Cardiac muscle cell (in vitro differentiated cells and primary cell): ENCODE measurements at places on chromosomes 2 and 18. TPM values are rescaled to one million over a fixed set of nuclear protein-coding genes. Genes with fewer than 3 reads are reported as not detected.

The TANC1 gene
- 22.1 and 25.0 TPM in 2 replicates for polyA plus RNA-seq

DNA sequence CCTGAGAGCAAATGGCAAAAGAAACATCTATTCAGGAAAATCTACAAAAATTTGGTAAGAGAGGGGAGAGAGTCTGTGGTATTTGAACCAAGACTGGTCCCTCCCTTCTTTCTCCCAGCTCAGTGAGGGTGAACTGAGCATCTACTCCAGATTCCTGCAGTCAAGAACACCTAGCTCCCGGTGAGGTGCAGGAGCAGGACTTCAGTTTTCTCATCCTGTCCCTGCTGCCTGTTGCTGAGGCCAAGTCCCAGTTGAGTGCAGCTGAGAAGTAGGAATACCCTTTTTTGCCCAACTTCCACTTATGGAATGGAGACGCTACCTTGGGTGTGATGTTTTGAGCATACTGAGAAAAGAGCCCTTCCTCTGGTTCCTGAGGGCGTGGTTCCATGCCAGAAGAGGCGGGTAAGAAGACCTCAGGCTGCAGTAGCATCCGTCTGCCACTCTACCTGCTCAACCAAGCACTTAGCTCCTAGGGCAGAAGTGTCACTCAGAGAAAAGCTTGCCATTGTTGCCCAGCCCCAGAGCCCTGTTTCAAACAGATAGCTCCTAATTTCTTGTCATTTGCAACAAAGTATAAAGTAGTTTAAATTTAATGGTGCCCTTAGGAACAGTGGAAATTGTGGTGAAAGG, 112.9 kb downstream of the SOS1 start:
- no peak overlapping the region for H3K4me3 ChIP-seq
- no peaks in the 10 kb centered on the region for H3K27me3 ChIP-seq
- no peaks in the 10 kb centered on the region for H3K4me1 ChIP-seq

DNA sequence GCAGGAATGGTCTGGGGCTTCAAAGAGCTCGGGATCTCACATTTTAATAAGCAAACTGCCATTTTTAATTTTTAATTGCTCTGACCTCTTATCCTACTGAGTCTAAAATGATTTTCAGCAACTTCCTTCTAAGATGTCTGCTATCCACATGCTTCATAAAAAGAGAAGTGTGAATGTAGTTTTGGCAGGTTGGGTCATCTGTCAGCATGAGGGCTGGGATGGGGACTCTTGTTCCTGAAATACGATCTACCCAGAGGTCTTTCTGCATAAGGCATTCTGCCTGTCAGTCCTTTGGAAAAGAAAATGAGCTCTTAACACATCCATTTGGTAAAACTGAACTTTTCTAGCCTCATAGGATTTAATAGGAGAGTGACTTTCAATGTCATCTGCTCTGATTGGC, 252.8 kb upstream of the APCDD1 start:
- H3K36me3 ChIP-seq, result no peaks in the 10 kb centered on the region
- no peak for DNase-seq
- H3K27ac ChIP-seq, result no peak overlapping the region

GRCh38 chr2:159968279-159968900, 94.0 kb downstream of the PLA2R1 start:
- H3K4me3 ChIP-seq, result no peak overlapping the region
- no peak overlapping the region for H3K27ac ChIP-seq
- DNase-seq, result peak; percentile 75
- H3K27me3 ChIP-seq, result no peaks in the 10 kb centered on the region

GRCh38 chr2:180416627-180417026, 409.5 kb upstream of the CWC22 start:
- H3K27ac ChIP-seq, result no peak overlapping the region
- no peaks in the 10 kb centered on the region for H3K27me3 ChIP-seq
- no peak overlapping the region for H3K4me3 ChIP-seq
- DNase-seq, result no peak

DNA sequence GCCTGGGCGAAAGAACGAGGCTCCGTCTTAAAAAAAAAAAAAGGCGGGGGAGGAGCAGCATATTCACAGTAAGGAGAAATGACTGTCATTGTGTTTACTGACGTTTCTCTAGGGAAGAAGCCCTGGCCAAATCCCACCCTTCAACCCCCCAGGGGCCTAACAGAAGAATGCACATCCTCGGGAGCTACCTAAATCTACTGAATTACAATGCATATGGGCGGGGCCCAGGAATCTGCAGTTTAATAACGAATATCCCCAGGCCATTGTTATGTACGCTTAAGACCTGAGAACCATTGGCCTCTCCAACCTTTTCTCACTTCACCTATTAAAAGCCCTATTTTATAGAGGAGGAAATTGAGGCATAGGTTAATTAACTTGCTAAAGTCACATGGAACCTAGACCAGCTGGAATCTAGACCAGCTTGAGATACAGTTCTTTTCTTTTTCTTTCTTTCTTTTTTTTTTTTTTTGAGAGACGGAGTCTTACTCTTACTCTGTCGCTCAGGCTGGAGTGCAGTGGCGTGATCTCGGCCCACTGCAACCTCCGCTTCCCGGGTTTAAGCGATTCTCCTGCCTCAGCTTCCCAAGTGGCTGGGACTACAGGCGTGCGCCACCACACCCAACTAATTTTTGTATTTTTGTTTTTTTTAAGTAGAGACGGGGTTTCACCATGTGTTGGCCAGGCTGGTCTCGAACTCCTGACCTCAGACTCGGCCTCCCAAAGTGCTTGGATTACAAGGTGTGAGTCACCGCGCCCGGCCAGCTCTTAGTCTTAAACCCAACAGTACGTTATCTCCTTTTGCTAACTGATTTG, 708 bp upstream of the RIF1 start:
- no peak overlapping the region for H3K27ac ChIP-seq
- no peaks in the 10 kb centered on the region for H3K27me3 ChIP-seq
- no peak for DNase-seq
- H3K36me3 ChIP-seq, result peaks cover 16% of the 10 kb centered on the region
- no peak overlapping the region for H3K4me3 ChIP-seq

The NEU2 gene
- polyA plus RNA-seq, result not detected in 2 replicates

DNA sequence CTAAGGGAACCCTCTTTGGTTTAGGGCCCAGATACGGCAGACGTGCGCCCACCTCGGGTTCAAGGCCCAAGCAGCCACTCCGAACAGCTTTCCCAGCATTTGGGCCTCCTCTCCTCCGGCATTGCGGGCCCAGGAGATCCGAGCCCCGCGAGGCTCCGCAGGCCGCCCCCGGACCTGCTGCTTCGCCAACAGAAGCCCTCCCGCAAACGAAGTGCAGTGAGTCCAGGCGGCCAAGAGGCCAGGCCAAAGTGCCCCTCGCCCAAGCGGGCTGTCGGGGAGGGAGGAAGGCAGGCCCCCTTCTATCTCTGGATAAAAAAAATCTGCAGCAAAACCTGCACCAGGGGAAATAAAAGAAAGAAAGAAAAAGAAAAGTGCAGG, 6.0 kb downstream of the EN1 start:
- peaks cover 100% of the 10 kb centered on the region for H3K27me3 ChIP-seq
- no peaks in the 10 kb centered on the region for H3K4me1 ChIP-seq

The TOGARAM2 gene
- polyA plus RNA-seq, result not detected in 2 replicates

- no peaks in the 10 kb centered on the region for H3K36me3 ChIP-seq
- no peak for DNase-seq
- H3K4me1 ChIP-seq, result no peaks in the 10 kb centered on the region
- H3K4me3 ChIP-seq, result no peak overlapping the region
- H3K27ac ChIP-seq, result no peak overlapping the region
- H3K27me3 ChIP-seq, result no peaks in the 10 kb centered on the region
These were observed 239.3 kb downstream of the ERBB4 start for GRCh38 chr2:212299333-212299732.

GRCh38 chr2:71710367-71711132, 257.2 kb downstream of the DYSF start:
- peak overlapping the region; percentile 67 for H3K27ac ChIP-seq
- peaks cover 61% of the 10 kb centered on the region for H3K4me1 ChIP-seq
- no peak overlapping the region for H3K4me3 ChIP-seq
- H3K27me3 ChIP-seq, result no peaks in the 10 kb centered on the region

- no peak for DNase-seq
- H3K27me3 ChIP-seq, result peaks cover 14% of the 10 kb centered on the region
- no peaks in the 10 kb centered on the region for H3K4me1 ChIP-seq
- no peak overlapping the region for H3K4me3 ChIP-seq
- no peaks in the 10 kb centered on the region for H3K36me3 ChIP-seq
These were observed 241.2 kb downstream of the SEPTIN10 start for GRCh38 chr2:109372614-109373013.

DNA sequence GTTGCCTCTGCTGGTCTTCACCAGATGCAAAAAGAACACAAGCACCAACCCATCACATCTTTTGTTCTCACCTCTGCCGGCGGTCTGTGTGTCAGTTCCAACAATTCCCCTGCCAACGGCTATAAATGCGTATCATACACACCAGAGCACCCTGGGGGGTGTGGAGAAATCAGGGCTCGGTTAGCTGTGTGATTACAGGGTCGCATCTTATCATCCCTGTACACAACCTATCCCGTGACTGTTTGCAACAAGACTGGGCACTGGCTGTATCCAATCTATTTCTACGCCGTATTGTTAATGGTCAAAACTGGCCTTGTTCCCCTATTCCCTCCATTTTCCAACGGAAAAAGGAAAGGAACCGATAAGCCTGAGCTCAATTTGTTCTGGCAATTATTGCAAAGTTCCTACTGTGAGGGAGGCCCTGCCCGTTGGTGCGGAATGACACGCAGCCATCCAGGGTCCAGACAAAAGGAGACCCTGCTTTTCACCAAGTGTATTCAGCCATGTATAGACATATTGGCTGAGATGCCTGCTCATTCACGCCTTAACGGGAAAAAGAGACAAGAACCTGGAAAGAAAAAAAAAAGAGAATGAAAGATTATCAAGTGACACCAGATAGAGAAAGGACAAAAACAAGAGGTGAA, 136.9 kb downstream of the CDH20 start:
- no peaks in the 10 kb centered on the region for H3K27me3 ChIP-seq
- no peak overlapping the region for H3K4me3 ChIP-seq
- no peaks in the 10 kb centered on the region for H3K36me3 ChIP-seq
- DNase-seq, result no peak
- H3K27ac ChIP-seq, result no peak overlapping the region
- peaks cover 14% of the 10 kb centered on the region for H3K4me1 ChIP-seq

DNA sequence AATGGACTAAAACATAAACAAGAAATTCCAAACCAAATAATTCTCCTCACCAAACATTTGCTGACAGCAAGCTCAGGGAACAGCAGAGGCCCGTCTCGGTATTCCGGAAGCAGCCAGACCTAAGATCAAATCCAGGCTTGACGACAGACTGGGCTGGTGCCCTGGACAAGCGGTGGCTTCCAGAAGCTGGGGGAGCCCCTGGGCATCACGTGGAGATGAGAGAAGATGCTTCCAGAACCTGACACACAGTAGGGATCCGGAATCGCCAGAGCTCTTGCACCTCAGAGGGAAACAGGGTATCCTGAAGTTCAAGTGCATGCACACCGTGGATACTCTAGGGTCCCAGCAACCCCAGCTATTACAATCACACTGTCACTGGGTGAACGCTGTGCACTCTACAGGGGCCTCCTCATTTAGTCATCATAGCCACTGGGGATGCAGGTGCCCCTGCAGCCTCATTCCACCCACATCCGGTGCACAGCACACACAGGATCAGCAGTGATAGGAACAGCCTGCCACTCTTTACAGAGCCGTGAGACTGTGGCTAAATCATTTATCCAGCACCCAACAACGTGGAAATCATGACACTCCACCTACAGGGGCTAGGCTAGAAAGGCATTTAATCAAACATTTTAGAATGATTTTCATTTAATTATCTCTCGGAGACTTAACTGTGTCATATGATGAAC, 102.6 kb downstream of the HDAC4 start:
- peaks cover 21% of the 10 kb centered on the region for H3K4me1 ChIP-seq
- H3K27me3 ChIP-seq, result no peaks in the 10 kb centered on the region
- H3K36me3 ChIP-seq, result no peaks in the 10 kb centered on the region
- no peak overlapping the region for H3K4me3 ChIP-seq
- H3K27ac ChIP-seq, result no peak overlapping the region
- no peak for DNase-seq

GRCh38 chr2:234912437-234912836, 39.4 kb upstream of the SH3BP4 start:
- H3K4me3 ChIP-seq, result no peak overlapping the region
- H3K4me1 ChIP-seq, result peaks cover 4% of the 10 kb centered on the region
- no peak overlapping the region for H3K27ac ChIP-seq
- no peak for DNase-seq

DNA sequence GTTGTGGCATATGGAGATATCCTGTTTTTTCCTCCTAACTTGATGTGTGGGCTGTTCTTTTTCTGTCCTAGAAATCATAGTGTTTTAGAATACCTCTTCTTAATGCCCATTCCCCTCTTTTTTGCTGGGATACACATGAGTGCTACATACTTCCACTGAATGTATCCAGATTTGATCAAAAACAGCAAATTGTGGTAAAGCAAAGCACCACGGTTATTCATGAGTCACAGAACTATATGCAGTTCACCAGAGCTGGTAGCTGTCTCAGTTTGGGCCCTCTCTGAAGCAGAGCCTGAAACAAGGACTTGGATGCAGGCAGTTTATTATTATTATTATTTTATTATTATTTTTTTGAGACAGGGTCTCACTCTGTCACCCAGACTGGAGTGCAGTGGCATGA, 69.9 kb upstream of the CTLA4 start:
- no peaks in the 10 kb centered on the region for H3K4me1 ChIP-seq
- DNase-seq, result no peak
